Lung (tissue), 17 donors: ENCODE measurements at places on chromosomes 13 and 19. TPM values are rescaled to one million over a fixed set of nuclear protein-coding genes. Genes with fewer than 3 reads are reported as not detected.

GRCh38 chr19:4474514-4475022 lies 2.5 kb downstream of the HDGFL2 start:
- no peaks in the 10 kb centered on the region for H3K27me3 ChIP-seq
- peak; percentile 54 for DNase-seq
- H3K36me3 ChIP-seq = peaks cover 16% of the 10 kb centered on the region

DNA sequence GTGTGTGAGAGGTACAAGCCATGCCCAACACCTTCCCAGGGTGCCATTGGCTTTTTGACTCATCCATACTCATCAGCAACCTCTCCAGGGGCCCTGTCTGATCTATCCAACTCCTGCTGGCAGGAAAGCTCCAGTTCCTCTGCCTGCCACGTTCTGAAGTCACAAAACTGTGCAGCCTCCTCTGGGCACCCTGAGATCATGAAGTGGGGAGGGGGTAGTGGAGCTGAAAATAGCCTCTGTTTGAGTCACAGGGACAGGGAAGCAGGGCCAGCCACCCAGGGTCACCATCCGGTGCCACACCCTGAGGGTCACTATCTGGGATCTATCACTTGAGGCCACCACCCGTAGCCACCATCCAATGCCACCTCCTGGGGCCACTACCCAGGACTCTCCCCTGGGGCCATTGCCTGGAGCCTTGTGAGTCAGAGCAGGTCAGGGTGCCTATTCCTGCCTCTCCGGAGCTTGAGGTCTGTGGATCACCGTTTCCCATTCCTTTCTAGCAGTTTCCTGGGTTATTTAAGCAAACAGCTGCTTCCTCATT lies 172.1 kb downstream of the NUFIP1 start:
- no peak overlapping the region for H3K27ac ChIP-seq
- DNase-seq = no peak
- H3K4me1 ChIP-seq = peaks cover 11% of the 10 kb centered on the region
- no peaks in the 10 kb centered on the region for H3K27me3 ChIP-seq
- no peaks in the 10 kb centered on the region for H3K36me3 ChIP-seq
- no peak overlapping the region for H3K4me3 ChIP-seq

GRCh38 chr19:14511229-14511593 lies 7.0 kb downstream of the DNAJB1 start:
- H3K27me3 ChIP-seq = no peaks in the 10 kb centered on the region
- H3K36me3 ChIP-seq = peaks cover 20% of the 10 kb centered on the region
- DNase-seq = no peak

DNA sequence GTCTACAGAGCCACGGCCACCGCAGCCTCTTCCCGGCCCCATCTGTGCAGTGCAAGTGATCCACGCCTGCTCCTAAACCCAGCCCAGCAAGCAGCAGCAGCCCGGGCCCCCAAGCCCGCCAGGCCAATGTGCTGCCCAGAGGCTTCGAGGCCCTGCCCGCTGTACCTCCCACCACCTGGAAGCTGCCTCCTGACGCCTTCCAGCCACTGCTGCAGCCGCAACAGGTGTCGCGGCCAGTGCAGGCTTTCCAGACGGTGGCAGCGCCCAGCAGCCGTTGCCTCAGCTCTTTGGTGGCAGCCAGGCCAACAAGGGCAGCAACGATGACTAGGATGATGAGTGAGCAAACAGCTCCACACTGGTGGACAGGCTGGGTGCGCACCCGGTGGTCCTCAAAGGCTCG lies 50.2 kb upstream of the TPM4 start:
- H3K27me3 ChIP-seq = no peaks in the 10 kb centered on the region
- no peaks in the 10 kb centered on the region for H3K4me1 ChIP-seq
- no peaks in the 10 kb centered on the region for H3K36me3 ChIP-seq
- no peak for DNase-seq

DNA sequence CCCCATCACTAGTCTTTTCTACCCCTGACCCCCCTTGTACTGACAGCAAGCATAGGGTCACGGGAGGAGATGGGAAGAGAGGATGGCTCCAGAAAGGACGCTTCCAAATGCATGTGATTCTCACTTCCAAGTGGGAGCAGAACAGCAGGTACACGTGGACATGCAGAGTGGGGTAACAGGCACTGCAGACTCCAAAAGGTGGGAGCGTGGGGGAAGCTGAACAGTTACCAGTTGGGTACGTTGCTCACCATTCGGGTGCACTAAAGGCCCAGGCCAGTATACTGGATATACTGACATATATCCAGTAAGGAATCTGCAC lies 2.3 kb upstream of the ETV2 start:
- no peak overlapping the region for H3K27ac ChIP-seq
- H3K4me3 ChIP-seq = no peak overlapping the region
- peaks cover 23% of the 10 kb centered on the region for H3K36me3 ChIP-seq
- no peak for DNase-seq
- H3K4me1 ChIP-seq = peaks cover 21% of the 10 kb centered on the region
- no peaks in the 10 kb centered on the region for H3K27me3 ChIP-seq

DNA sequence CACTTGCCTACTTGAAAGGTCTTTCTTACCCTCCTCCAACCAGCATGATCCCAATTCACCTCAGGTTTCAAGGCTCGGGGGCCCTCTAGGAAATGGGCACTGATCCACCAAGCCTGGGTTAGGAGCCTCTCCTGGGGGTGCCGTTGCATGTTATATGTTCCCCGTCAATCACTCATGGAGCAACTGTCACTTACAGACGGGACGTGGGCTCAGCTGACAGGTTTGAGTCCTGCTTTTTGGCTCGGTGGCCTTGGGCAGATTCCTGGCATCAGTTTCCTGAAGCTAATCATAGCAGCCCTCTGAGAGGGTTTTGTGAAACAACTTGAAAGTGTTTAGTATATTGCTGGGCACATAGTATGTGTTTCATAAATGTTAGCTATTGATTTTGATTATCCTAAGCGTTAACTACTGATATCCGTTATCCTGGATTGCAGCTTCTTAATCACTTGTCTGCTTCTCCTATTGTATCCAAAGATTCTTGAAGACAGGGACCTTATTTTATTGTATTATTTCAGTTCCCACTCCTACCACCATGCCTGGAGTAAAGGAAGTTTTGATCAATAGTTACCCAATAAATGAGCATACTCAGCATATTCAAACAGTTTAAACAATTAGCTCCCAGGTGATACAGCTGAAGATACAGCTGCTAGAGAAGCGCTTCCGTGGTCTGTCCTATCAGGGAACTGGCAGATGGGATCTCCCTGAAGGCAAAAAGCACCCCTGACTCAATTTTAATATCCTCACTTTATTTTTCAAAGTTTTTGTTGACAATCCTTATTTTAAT lies 57.9 kb downstream of the RFC3 start:
- H3K4me1 ChIP-seq = peaks cover 1% of the 10 kb centered on the region
- H3K36me3 ChIP-seq = no peaks in the 10 kb centered on the region
- no peaks in the 10 kb centered on the region for H3K27me3 ChIP-seq
- no peak overlapping the region for H3K4me3 ChIP-seq
- no peak overlapping the region for H3K27ac ChIP-seq
- DNase-seq = no peak

GRCh38 chr13:59111751-59112171 lies 1052.0 kb downstream of the DIAPH3 start:
- no peaks in the 10 kb centered on the region for H3K27me3 ChIP-seq
- DNase-seq = peak; percentile 4
- H3K27ac ChIP-seq = no peak overlapping the region
- peaks cover 2% of the 10 kb centered on the region for H3K4me1 ChIP-seq

DNA sequence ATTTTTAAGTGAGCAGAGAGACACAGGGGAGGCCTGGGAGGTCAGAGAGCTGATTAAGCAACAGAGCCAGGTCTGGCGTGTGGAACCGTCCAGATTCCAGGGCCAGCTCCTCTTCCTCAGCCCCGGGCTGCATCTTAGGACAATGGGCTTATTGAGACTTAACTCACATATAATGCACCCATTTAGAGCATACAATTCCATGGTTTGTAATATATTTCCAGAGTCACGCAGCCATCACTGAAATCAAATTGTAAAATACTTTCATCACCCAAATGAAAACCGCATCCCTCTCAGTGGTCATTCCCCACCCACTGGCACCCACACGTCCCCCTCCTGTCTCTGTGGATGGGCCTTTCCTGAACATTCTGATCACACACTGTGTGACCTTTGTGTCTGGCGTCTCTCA lies 2.1 kb upstream of the HMG20B start:
- no peak overlapping the region for H3K27ac ChIP-seq
- H3K4me1 ChIP-seq = no peaks in the 10 kb centered on the region
- no peaks in the 10 kb centered on the region for H3K27me3 ChIP-seq
- DNase-seq = no peak
- peaks cover 6% of the 10 kb centered on the region for H3K36me3 ChIP-seq

- H3K27me3 ChIP-seq = no peaks in the 10 kb centered on the region
These were observed 201.0 kb upstream of the RXFP2 start for GRCh38 chr13:31538067-31539042.

DNA sequence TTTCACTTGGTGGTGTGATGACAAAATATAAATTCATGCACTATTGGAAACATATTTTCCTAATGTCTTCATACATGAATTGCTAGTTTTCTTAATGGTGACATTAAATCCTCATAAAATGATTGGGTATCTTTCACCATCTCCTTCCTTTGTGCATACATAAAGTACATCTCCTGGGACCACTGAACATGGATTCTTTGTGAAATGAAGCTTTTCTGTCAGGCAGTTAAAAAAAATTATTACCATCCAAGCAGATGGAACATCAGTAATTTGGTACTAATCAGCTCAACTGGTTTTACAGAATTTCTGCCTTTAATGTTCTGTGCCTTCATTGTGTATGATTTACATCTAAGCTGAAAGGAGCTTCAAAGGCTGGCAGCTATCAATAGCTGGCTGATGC lies 891.7 kb upstream of the SLC10A2 start:
- no peaks in the 10 kb centered on the region for H3K27me3 ChIP-seq
- DNase-seq = no peak
- no peaks in the 10 kb centered on the region for H3K4me1 ChIP-seq
- H3K36me3 ChIP-seq = no peaks in the 10 kb centered on the region
- no peak overlapping the region for H3K27ac ChIP-seq

GRCh38 chr19:33304371-33304759 lies 2.0 kb upstream of the CEBPA start:
- no peak overlapping the region for H3K4me3 ChIP-seq
- H3K27me3 ChIP-seq = peaks cover 5% of the 10 kb centered on the region
- H3K36me3 ChIP-seq = no peaks in the 10 kb centered on the region
- peaks cover 7% of the 10 kb centered on the region for H3K4me1 ChIP-seq

- H3K4me1 ChIP-seq = peaks cover 38% of the 10 kb centered on the region
- no peak overlapping the region for H3K27ac ChIP-seq
- DNase-seq = no peak
- no peak overlapping the region for H3K4me3 ChIP-seq
- no peaks in the 10 kb centered on the region for H3K36me3 ChIP-seq
These were observed 42.7 kb downstream of the GATAD2A start for GRCh38 chr19:19448238-19448544.

DNA sequence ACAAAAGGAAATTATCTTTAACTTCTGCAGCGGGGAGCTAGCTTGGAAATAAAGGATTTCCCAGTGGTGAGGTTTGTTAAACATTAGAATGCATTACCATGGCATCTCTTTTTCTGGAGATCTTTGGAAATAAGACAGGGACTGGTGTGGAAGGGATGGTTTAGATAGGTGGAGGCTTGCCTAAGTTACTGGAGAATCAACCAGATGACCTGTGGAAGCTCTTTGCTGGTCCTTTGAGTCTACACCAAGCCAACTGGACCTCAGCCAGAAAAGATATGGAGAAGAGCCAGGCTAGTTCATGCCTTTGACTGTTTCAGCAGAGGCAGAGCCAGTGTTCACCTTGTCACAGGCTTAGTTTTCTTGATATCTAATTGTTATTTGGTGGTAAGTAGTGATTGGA lies 134.7 kb downstream of the KCNRG start:
- no peaks in the 10 kb centered on the region for H3K27me3 ChIP-seq
- H3K4me1 ChIP-seq = peaks cover 9% of the 10 kb centered on the region
- no peaks in the 10 kb centered on the region for H3K36me3 ChIP-seq
- peak; percentile 16 for DNase-seq

GRCh38 chr13:47945738-47946137 lies 55.3 kb downstream of the SUCLA2 start:
- DNase-seq = no peak
- no peaks in the 10 kb centered on the region for H3K4me1 ChIP-seq
- no peak overlapping the region for H3K27ac ChIP-seq
- no peaks in the 10 kb centered on the region for H3K27me3 ChIP-seq

DNA sequence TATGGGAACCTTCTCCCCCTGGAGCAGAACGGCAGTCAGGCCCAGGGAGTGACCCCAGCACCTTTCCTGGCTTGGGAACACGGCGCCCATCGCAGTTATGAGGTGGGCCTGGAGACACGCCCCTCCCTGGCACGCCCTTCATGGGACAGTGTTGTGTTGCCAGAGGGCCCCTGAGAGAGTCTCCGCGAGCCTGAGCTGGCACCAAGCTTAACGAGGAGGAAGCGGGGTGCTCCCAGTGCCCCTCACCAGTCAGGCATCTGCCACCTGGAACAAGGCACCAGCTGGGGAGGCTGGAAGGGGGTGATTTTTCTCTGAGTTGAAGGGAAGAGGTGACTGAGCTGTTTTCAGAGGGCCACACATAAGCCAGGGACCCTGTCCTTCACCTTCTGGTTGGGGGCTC lies 180.6 kb downstream of the KDM4B start:
- no peak for DNase-seq
- peaks cover 10% of the 10 kb centered on the region for H3K36me3 ChIP-seq
- no peaks in the 10 kb centered on the region for H3K4me1 ChIP-seq
- no peak overlapping the region for H3K27ac ChIP-seq
- H3K27me3 ChIP-seq = no peaks in the 10 kb centered on the region
- H3K4me3 ChIP-seq = no peak overlapping the region

DNA sequence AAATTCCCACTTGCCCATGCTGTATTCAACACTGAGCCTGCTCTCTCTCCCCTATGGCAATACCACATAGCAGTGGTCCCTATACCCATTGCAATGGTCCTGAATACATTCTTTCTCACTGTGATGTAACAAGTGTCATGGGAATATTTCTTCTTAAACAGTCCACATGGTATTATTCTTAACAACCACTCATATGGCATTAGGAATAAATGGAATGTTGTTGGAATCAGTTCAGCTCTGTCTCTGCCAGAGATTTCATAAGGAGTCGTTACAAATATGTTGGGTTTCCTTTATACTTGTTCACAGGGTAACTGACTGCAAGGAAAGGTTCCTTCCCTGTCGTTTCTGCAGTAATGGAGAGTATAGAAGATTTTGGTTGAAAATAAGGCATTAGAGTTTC lies 128.3 kb upstream of the SPATA13 start:
- H3K27me3 ChIP-seq = no peaks in the 10 kb centered on the region
- DNase-seq = peak; percentile 90
- H3K27ac ChIP-seq = no peak overlapping the region

GRCh38 chr13:25836574-25837336 lies 215.1 kb downstream of the SHISA2 start:
- H3K4me3 ChIP-seq = no peak overlapping the region
- no peaks in the 10 kb centered on the region for H3K27me3 ChIP-seq
- H3K36me3 ChIP-seq = no peaks in the 10 kb centered on the region
- H3K27ac ChIP-seq = no peak overlapping the region

- peak; percentile 52 for DNase-seq
- no peaks in the 10 kb centered on the region for H3K4me1 ChIP-seq
- no peak overlapping the region for H3K27ac ChIP-seq
- H3K27me3 ChIP-seq = no peaks in the 10 kb centered on the region
- H3K4me3 ChIP-seq = no peak overlapping the region
These were observed 9.4 kb downstream of the SIRT6 start for GRCh38 chr19:4172861-4173473.

- no peaks in the 10 kb centered on the region for H3K4me1 ChIP-seq
- no peak overlapping the region for H3K4me3 ChIP-seq
- peaks cover 13% of the 10 kb centered on the region for H3K36me3 ChIP-seq
- no peak for DNase-seq
- H3K27me3 ChIP-seq = no peaks in the 10 kb centered on the region
These were observed 95.3 kb upstream of the SLC15A1 start for GRCh38 chr13:98847780-98848179.

HMGB1 gene
- 210 TPM for total RNA-seq

USHBP1 gene
- 12.3 TPM for total RNA-seq

S1PR5 gene
- 1.2 TPM for total RNA-seq

GJA3 gene
- total RNA-seq = 0.31 TPM

KL gene
- total RNA-seq = 6.6 TPM

ACP7 gene
- total RNA-seq = not detected

JUNB gene
- 205 TPM for total RNA-seq

PODNL1 gene
- total RNA-seq = 0.88 TPM

ZNF600 gene
- total RNA-seq = 12.9 TPM
